ENCODE measurements at places on chromosomes 6 and 20.

- DNase-seq: no peak
Measured at GRCh38 chr6:148221196-148221979, 121.2 kb upstream of the SASH1 start.

DNA sequence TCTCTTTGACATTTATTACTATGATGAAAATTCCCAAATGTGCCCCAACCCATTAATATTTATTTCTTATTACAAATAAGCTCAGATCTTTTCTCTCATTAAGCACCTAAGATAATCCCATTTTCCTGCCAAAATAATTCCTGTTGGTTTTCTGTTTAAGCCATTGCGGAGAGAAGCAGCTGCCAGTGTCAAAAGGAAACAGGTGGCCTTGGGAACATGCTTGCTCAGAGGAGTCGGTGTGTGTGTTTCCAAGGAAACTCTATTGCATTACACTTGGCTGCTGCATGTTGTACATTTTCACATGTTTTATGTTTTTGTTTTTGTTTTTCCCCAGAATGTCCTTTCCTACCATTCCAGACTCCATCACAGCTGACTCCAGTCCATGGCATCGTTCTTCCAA lies 56.4 kb downstream of the CD24 start:
- no peak for DNase-seq

- DNase-seq: no peak
Measured at GRCh38 chr20:58822149-58822548, 28.6 kb downstream of the GNAS-AS1 start.

GRCh38 chr6:107230448-107230847 lies 115.1 kb upstream of the BEND3 start:
- no peak for DNase-seq

- no peak for DNase-seq
Measured at GRCh38 chr6:33329058-33329457, 11.5 kb upstream of the ZBTB22 start.

DNA sequence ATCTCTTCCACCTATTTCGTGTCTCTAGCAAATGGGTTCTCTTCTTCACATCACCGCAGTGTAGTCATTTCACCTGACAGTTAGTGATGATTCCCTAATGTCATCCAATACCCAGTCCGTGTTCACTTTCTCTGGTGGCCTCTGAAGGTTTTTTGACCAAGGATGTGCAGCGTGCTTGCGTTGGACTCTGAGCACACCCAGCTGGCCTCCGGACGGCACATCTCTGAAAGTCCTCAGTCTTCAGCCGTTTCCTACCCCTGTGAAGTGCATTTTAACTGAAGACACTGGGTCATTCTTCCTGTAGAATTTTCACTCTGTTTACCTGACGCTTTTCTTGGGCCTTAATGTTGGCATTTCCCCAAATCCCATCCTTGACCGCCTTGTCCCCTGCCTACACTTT lies 98.7 kb downstream of the ERMARD start:
- no peak for DNase-seq

DNA sequence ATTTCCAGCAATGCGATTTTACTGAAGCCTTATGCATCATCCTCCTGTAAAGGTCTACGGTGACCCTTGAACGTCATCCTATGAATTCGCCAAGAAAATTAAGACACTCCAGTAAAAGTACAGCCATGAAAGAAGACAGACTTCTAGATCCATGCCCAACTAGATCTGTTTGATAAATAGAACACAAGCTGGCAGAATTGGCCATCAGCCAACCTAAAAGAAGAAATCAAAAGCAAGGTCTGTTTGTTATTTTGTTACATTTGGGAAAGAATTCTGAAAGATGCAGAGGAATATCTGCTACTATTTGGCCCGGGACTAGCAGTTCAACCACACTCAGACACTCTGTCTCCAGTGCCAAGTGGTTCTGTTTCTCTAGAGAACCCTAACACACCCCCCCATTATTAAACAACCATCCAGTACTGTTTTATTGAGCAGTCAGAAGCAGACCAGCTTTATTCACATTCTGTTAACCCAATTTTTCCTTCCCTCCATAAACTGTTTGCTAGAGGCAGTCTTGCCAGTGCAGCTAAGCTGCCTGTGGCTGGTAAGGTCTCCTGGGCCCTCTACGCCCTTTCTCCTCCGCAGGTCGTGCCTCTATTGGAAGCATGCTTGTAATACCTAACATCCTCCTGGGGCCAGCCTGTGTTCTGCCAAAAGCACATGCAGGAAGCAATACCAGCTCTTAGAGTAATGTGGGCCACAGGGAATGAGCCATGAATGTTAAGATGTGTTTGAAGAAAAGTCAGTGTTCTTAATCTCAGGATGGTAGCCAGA lies 30.7 kb downstream of the LY86 start:
- no peak for DNase-seq

DNA sequence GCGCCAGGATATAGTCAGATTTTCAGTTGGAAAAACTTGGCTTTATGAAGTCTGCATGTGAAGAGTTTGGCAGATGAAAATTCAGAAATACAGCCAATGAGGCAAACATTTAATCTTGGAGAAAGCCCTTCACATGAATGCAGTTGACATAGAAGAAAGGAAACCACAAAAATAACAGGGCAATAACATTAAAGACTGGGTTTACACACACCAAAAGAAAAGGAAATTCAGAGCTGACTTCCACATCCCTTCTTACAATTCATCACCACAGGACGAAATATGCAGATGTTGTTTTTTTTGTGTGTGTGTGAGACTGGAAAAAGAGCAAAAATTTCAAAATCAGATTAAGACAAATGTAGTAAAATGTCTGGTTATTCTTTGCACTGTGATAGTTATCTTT lies 69.8 kb upstream of the HEY2 start:
- DNase-seq: no peak

DNA sequence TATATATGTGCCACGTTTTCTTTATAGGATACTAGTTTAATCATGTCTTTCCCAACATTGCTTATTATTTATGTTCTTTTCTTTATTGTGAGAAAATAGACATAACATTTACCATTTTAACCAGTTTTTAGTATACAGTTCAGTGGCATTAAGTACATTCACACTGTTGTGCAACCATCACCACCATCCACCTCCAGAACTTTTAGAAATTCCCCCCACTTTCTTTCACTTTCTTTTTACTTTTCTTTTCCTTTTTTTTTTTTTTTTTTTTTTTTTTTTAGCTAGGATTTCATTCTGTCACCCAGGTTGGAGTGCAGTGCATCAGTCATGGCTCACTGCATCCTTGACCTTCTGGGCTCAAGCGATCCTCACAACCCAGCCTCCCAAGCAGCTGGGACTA lies 18.5 kb downstream of the RBCK1 start:
- no peak for DNase-seq

DNA sequence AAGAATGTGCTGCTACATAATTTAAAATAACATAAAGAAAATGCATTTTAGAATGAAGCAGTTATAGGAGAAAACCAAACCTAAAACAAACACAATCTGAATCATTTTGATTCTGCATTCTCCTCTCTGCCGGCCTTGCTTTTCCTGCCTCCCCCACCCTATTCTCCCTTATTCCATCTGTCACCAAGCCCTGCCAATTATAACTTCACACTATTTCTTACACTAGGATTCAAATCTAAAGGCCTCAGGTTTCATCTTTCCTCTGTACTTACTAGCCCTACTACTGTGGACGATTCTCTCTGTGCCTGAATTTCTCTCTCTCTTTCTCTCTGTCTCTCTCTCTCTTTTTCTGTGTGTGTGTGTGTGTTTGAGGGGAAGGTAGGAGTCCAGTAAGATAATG lies 18.7 kb upstream of the PRIM2 start:
- DNase-seq: no peak

GRCh38 chr20:48523191-48523995 lies 304.4 kb downstream of the PREX1 start:
- no peak for DNase-seq

GRCh38 chr20:2619961-2620595 lies 32.4 kb upstream of the NOP56 start:
- DNase-seq: no peak

GRCh38 chr6:154675602-154676088 lies 57.6 kb upstream of the SCAF8 start:
- DNase-seq: peak; percentile 47

- DNase-seq: no peak
Measured at GRCh38 chr6:170125456-170126300, 165.2 kb downstream of the DLL1 start.

DNA sequence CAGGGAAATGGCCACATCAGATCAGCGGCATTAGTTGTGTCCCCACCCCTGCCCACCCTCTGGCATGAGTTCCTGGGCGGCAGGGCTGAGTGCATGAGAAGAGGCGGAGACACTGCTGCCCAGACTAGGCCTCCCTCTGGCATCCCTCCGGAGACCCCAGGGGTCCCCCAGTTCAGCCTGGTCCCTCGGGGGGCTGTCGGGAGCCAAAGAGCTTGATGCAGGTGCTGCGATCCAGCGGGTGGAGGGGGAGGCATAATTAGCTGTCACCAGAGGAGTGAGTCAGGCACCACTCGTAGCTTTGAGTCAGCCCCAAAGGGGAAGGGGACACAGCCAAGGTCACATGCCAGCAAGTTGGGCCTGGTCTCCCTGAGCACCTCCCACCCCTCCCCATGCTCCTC lies 34.5 kb downstream of the DLGAP4 start:
- DNase-seq: no peak

DNA sequence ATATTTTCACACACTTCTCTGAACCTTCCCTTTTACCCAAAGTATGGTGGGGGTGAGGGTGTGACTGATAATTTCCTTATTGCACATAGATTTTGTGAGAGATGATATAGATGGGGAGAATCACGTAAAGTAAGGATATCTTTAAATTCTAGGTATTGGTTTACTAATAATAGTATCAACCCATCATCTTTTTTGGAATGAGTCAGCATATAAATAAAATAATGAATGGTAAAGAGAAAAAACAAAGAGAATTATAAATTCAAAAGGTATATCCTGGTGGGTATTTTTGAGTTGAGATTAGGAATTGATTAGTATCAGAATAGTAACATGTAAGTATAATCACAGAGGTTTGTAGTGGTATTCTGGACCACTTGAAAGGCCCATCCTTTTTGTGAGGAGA lies 56.1 kb downstream of the MACROD2 start:
- DNase-seq: no peak

DNA sequence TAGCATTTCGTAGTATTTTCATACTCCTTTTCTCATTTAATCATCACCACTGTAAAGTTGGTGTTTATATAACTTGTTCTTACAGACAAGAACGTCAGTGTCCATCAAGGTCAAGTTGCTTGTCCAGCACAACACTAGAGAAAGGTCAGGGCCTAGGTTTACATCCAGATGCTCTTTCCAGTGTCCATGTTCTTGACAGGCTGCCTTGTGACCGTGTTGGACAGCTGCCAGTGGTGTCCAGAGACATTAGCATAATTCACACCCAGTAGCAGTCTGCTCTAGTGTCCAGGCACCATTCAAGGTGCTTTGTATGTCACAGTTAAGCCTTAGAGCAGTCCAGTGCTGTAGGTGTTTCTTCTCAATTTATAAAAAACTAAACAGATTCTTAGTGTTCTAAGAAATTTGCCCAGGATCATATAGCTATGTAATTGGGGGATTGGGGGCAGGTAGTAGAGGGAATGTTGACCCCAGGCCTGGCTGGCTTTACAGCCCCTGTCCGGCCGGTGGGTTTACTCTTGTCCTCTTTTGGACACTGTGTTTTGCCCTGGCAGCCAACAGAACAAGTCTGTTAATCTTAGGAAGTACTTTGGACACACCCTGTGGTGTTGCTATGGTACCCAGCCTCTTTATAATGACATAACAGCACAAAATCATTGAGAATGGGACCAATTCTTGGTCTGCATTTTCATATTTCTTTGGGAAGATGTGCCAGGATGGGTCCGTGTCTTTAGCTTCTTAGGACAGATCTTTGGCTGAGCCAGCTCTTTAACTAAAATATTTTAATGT lies 8.0 kb downstream of the STK35 start:
- DNase-seq: no peak

DNA sequence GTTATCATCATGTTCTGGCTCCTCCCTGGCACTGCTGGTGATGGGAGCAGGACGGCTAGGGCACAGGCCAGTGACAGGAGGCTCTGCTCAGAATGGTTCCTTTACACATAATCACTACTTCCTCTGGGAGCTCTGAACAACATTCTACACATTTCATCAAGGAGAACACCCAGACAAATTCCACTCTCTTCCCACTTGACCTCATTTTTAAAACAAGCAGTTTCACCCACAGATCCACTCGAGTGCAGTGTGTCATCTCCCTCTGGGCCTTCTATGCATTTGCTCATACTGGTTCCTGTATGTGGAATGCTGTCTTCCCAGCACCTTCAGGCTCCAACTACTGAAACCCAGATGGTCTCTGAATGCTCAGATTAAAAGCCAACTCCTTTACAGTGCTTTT lies 84.8 kb downstream of the ELOVL5 start:
- no peak for DNase-seq

DNA sequence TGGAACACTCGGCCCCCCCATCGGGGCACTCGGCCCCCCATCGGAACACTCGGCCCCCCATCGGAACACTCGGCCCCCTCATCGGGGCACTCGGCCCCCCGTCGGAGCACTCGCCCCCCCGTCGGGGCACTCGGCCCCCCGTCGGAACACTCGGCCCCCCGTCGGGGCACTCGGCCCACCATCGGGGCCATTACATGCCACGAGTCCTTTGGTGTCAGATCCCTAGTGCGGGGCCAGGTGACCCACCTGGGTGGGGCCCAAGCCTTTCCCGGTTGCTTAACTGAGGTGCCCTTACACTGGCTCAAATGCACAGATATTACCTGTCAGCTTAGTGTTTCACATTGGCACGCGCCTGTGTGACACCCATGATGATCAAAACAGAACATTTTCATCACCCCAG lies 95.9 kb downstream of the TAF4 start:
- DNase-seq: no peak

DNA sequence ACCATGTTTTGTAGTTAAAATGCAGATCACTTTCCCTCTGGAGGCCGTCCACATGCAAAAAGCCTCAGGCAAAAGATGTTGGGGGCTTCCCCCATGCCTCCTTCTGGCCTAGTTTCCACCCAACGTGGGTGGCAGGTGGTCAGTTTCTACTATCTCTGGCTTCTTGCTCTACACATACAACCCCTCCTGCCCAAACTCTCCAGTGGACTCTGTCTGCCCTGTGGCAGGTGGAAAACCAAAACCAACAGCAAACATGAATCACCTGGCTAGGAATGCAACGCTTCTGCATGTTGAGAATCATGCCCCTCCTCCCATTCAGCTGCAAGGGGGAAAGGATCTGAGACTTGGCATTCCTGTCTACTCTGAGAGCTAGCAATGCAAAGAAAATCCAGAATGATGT lies 94.8 kb downstream of the MBOAT1 start:
- no peak for DNase-seq

GRCh38 chr6:104601131-104601651 lies 258.5 kb downstream of the HACE1 start:
- DNase-seq: no peak

Measured in activated CD8-positive, alpha-beta memory T cell treated with anti-CD3 and anti-CD28 coated beads for 48 hours (primary cell).